ENCODE measurements at places on chromosomes 3 and 15.

DNA sequence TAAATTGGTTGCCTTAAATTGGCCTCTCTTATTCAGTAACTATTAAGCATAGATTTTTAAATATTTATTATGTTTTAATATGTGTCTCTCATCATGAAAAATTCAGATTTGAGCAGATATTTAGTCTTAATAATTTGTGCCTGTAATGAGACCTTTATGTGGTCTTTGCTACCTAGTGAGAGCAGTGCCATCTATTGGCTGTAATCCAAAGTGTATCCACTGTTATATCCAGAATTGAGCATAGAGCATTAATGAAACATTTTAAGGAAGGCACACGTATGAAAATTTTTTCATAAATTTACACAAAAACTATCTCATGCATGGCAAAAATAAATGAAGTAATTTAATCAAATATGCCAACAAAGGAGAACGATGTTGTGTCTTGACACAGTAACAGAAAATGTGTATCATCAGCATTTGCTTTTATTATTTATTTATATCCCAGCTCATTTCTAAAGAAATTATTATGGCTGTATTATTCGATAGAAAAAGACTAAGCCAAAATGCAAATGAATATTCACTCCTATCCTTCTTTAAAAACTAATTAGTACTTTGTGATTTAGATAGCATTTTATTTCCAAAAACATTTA, 203.5 kb downstream of the RSRC1 start:
- DNase-seq, result peak; percentile 56

DNA sequence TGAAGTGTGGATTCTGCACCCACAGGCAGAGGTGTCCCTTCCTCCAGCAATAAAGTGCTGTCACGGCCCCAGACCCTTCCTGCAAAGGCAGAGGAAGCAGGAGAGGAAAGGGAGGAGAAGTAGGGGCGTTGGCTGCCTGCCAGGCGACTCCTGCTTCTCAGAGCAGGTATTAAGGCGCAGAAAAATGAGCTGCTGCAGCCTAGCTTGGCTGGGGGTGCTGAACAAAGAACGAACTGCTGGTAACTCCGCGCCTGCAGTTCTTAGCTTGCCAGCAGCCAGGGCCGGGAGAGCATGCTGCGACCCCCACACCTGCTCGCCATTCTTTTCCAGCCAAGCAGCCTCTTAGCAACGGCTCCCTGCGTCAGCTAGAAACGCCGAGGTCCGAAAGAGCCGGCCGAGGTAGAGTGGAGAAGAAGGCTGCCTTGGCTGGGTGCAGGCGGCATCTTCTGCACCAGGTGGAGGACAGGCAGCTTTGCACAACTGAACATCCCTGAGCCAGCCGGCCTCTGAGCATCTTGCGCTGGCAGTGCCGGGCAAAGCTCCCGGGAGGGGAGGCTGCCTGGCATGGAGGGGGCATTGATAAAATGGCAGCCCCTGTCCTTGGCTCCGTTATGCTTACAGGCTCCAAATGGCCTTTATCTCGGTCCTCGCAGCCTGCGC, 296.0 kb downstream of the MEX3B start:
- no peak for DNase-seq

DNA sequence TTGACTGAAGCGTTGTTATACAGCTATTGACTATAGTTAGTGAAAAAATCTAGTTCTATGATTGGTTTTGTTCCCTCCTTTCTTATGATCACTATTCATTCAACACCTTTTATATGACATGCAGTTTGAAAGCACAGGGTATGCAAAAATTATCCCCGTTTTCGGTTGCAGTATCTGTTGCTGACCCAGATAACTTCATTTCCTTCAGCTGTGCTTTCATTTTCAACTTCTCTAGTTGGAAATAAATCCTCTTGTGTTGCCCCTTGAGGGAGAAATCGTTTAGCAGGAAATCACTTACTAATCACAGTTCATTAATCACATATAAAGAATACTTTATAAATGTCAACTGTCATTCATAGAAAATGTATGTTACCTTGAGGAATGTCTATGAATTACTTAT, 55.1 kb downstream of the MBNL1 start:
- no peak for DNase-seq

GRCh38 chr3:48238531-48239085, 2.3 kb upstream of the ZNF589 start:
- no peak for DNase-seq

- no peak for DNase-seq
Measured at GRCh38 chr15:88490036-88490435, 22.5 kb downstream of the MRPS11 start.

DNA sequence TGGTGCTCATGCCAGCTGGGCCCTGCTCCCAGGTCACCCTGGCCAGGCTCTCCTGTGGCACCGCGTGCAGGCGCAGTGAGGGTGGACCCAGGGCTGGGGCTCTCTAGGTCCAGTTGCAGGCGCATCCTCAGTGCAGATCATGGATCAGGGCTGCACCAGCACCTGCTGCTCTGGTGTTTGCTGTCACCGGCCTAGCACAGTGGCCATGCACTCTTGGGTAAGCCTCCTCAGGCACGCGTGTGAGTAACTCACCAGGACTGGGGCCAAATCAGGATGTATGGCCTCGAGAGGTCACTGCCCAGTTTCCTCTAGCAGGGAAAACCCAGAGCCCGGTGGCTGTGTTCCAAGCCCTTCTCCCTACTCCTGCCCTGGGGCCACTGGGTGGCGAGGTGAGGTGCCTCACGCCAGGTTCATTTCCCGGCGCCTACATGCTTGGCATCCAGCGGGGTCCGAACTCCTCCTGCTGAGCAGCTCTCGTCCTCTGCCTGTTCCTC, 45.5 kb upstream of the SLC41A3 start:
- DNase-seq, result peak; percentile 37

DNA sequence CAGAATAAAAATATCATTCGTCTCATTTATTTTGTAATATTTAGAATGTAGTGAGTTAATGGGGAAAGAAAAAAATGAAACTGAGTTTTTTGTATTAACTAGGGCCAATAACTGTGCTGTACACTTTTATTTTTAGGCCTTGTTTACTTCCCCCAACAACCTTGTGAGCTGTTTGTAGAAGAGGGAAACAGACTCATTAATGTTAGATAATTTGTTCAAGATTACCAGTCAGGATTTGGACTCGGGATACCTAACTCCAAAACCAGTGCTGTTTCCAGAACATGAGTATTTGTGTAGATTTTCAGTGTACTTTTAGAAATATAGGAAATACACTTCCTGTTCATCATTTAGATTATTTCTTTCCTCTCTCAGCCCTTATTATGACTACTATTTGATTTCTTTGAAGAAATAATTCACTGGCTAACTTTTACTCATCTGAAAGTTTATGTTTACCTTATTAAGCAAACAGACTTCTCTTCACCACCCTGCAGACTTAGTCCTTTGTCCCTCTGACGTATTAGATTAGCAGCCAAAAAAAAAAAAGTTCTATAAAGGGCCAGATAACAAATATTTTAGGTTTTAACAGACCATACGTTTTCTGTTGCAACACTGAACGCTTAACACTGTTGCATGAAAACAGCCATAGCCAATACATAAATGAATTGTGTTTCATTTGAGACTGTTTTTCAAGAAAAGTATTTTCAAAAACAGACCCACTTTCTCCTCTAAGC, 192.5 kb upstream of the CGNL1 start:
- DNase-seq, result no peak

- no peak for DNase-seq
Measured at GRCh38 chr3:139811331-139811730, 123.7 kb upstream of the CLSTN2 start.

DNA sequence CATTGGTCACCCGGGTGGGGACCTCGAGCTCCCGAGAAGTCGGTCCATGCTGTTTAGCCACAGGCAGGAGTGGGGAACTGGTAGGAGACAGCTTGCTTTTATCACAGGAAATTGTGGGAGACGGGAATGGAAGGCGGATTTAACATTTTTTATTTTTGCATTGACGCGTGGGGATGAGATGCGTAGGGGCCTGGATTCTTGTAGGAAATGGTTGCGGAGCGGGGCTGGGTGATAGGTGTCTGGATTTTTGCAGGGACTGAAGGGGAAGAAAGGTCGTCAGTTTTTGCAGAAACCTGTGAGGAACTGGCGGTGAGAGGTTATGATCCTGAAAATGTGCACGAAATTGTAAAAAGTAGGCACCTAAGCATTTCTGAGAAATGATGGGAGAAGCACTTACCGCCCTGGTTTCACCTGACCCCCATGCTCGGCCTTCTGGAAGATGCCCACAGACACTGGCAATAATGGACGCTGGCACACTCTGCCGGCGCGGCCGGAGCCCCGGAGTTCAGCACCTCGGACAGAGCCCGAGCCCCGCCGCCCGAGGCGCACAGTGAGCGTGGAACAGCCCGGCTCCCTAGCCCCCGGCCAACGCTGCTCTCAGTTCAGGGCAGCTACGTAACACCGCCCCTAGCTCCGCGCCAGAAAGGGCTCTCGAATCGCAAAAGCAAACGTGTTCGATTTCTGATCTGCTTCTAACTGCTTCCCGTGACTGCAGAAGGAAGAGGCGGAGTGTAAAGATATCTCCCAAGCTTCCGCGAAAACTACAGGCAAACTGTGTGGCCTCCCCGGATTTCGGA, 928 bp downstream of the ANKRD34C start:
- DNase-seq, result peak; percentile 37

- no peak for DNase-seq
Measured at GRCh38 chr3:160546727-160547126, 18.6 kb downstream of the KPNA4 start.

DNA sequence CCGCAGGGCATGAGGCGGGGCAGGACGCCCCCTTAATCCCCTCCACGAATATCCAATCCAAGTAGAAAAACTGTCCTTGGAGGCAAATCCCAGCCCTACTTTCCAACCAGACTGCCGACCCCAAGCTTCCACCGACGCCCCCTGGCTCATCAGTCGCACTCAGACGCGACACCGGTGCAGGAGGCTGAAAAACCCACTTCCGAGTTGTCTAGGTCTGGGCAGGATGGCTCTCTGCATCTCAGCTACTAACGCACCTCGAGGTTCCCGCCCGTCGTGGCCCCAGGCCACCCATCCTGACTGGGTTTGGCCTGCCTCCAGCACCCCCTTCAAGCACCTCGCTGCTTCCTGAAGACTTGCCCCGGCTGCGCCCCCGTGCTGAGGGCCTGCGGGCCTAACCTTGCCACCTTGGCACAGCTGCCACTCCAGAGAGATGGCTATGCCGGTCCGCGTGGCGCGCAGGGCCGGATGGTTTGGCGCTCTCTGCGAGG, 15.5 kb downstream of the RGMA start:
- DNase-seq, result no peak

DNA sequence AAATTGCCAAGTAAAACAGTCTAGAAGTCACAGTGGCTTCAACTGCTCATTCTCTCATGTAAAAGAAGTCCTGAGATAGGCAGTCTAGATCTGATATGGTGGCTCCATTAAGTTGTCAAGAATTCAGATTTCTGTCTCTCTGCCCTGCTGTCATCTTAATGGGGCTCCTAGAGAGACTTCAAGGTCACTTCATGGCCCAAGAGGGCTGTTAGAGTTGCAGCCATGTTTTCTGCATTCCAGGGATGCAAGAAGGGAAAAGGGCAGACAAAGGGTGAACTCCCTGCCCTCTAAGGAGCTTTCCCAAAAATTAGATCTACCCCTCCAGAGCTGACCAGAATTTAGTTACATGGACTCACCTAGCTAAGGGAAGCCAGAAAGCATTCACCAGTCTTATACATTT, 23.1 kb downstream of the ABHD2 start:
- DNase-seq, result no peak

GRCh38 chr3:64081235-64081630, 57.9 kb upstream of the PSMD6 start:
- no peak for DNase-seq

DNA sequence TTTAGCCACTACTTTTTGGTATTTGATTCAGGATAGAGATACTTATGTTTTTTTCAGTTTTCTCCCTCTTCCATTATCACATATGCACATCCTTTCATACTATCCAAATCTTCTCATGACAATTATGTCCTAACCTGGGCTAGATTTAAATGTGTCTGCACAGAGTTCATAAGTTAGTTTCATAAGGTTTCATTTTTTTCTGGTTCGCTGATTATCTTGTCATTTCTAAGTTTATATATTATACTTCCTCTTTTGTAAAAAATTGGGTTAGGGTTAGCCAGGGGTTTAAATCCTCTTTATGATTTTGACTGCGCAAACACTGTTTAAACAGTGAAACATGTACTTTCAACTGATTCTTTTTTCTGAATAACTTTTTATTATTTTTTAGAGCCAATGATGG, 148.6 kb downstream of the SST start:
- DNase-seq, result no peak

DNA sequence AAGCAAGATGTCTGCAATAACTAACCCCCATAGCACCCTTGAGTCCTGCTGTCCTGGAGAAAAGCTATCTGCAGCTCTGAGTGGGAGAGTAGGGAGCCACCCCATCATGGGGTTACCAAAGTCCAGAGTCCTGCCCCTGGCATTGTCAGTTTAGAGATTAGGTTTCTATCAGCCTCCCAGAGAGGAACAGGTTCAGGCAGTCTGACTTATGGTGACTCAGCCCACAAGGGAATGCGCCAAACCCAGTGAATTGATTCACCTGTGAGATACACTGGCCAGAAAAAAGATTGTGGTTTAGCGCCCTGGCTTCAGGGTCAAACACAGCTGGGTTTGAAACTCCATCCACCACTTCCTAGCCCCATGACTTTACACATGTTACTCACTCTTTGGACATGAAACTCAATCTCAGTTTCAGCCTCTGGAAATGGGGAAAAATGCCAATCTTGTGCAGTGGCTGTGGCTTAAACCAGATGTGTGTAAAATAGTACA, 263.6 kb upstream of the HES1 start:
- peak; percentile 90 for DNase-seq

DNA sequence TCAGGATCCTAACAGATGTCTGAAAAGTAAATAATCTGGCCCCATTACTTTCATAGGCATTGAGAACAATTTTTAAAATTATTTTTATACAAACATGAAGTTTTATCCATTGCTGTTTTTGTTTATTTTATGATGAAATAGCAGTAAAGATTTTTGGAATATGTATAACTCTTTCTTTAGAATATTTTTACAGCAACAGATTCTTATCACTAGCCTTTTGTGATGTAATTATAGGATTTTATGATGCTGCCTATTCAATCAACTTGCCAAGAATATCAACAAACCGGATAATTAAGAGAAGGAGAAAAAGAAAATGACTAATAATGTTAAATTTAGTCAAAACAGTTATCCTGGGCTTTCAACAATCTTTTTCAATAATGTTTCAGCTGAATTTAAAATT, 386.3 kb downstream of the ZIC1 start:
- DNase-seq, result no peak

- no peak for DNase-seq
Measured at GRCh38 chr3:106006001-106006400, 137.2 kb upstream of the CBLB start.

DNA sequence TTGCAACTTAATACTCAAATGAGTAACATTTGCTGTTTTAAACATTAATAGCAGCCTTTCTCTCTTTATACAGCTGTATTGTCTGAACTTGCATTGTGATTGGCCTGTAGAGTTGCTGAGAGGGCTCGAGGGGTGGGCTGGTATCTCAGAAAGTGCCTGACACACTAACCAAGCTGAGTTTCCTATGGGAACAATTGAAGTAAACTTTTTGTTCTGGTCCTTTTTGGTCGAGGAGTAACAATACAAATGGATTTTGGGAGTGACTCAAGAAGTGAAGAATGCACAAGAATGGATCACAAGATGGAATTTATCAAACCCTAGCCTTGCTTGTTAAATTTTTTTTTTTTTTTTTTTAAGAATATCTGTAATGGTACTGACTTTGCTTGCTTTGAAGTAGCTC, 40.3 kb downstream of the CTNNB1 start:
- DNase-seq, result no peak

Data from ACHN (cell line).